ENCODE measurements at places on chromosomes 2 and 18. TPM values are rescaled to one million over a fixed set of nuclear protein-coding genes. Genes with fewer than 3 reads are reported as not detected.

DNA sequence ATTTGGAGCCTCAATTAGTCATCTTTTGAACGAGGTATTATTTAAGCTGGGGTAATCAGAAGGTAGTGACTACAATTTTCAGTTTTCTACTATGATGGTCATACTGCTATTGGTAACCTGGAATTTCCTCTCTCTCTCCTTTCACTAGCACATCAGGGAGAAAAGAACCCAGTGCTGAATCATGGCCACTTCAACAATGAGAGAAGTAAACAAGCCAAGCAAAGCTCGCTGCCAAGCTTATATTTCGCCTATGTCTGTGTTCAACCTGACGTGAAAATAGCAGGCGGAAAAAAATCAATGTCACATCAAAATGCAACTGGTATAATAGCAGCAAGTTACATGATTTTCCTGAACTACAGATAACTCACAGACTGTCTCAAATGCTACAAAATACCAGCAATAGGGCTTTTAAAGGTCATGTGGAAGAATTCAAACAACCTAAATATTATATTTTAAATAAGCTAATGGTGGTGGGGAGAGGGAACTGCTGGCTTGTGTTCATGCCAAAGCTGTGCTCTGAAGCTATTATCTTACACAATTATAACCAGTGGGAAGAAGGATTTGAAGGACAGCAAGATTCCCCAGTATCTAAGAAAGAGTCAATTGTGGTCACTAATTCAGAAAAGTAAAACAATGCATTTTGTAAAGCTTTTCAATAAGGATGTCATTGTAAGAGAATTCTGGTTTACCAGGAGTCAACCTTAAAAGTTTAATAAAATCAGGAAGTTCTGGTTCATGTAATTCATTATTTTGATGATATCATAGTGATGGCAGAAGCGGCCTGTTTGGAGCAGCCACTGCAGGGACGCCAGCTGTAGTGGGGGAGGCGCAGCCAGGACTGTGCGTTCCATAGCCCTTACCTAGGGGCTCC is 38.0 kb downstream of the RNF152 start:
- no peak for DNase-seq

- no peak for DNase-seq
These were observed 91.8 kb downstream of the ACVR1 start for GRCh38 chr2:157784169-157784822.

Gene ACADL
- polyA plus RNA-seq = 21.0 TPM

DNA sequence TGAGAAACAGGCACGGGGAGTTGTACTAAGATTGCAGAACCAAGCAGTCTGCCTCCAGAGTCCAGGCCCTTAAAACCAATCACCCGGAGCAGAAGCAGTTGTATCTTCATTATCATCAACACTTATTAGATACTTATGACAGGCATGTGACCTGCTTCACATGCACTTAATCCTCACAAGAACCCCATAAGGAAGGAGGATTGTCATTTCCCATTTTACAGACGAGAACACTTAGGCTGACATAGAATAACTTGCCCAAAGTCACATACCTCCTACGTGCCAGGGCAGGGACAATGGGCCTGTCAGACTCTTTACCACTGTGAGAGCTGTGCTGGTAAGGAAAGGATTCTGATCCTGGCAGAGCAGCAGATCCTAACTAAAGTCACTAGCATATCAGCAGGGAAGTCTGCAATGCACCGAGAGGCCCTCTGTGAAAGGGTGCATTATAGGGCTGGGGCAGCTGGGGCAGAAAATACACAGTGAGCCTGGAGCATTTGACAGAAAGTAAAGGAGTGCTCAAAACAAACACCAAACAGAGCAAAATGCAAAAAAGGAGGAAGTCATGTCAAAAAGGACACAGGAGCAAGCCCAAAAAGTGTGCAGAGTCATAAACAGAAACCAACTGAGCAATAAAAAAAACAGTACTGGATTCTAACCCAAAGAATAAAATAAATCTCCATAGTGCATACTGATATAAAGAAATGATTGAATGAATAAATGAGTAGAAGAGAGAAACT is 55.9 kb upstream of the SP3 start:
- no peak for DNase-seq

- DNase-seq = no peak
These were observed 777 bp upstream of the RAB17 start for GRCh38 chr2:237591141-237591881.
